GM12891 (cell line): ENCODE measurements at places on chromosomes 4 and X.

DNA sequence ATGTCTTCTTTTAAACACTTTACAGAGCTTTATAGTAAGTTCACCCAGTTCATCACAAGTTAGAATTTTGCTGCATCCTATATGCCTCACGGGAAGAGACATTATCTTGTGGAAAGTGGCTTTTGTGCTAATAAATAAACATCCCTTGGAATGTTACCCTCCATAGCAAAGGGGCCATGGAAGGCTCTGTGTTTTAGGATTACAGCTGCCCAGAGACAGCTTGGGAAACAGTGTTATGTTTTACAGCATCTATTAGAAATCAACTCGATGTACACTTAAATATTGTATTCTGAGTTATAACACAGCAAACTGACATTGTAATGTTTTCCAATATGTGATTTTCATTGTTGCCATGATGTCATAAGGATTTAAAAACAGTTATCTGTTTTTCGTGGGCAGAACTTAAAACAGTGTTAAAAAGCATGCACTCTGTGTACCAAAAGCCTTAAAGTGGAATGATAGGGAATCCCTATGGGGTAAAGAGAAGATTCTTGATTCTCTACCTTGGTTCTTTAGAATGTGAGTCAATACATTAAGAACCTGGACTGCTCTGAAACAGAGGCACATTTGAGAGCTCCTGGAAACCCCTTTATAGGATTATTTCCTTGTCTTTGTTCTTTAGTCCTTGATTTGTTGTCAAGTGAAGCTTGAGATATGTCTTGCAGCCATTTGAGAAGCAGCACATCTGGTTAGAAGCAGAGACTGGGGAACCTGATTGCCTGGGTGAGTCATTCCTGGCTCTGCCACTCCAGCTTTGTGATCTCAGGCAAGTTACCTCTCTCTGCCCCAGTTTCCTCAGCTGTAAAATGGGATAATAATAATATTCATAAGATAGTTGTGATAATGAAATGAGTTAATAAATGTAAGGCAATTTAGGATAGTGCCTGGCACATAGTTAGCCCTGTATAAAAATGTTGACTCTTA lies 41.6 kb downstream of the ARHGAP10 start:
- no peak for DNase-seq

GRCh38 chr4:37008199-37008598 lies 236.3 kb upstream of the NWD2 start:
- DNase-seq, result no peak

- DNase-seq, result no peak
Observed at GRCh38 chr4:76199664-76200211, 13.9 kb downstream of the SCARB2 start.

GRCh38 chrX:135520022-135520552 lies 373 bp upstream of the INTS6L start:
- DNase-seq, result no peak

GRCh38 chr4:128288689-128289106 lies 1.1 kb upstream of the PGRMC2 start:
- DNase-seq, result no peak

DNA sequence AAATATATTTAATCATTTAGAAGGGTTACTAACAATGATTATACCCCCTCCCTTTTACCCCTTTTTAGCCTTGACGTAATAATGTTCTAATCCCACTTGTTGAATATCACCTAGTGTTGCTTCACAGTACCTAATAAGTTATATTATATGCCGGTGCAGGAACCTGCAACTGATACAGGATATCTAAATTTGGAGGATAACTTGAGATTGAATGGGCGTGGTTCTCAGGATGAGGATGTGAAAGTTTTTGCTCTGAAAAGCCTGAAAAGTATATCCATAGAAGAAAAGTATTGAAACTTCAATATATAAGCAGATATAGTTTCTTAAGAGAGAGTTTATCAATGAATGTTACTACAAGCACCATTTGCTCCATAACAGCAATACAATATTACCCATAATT lies 59.8 kb downstream of the ZNF711 start:
- no peak for DNase-seq

DNA sequence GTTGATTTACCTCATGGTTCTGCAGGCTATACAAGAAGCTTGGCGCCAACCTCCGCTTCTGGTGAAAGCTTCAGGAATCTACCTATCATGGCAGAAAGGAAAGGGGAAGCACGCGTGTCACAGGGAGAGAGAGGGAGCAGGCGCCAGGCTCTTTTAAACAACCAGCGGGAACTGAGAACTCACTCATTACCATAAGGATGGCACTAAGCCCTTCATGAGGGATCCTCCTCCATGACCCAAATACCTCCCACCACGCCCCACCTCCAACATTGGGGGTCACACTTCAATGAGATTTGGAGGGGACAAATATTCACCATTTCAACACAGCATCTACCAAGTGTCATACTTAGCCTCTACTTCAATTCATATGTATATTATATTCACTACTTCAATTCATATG lies 18.8 kb upstream of the TBC1D8B start:
- no peak for DNase-seq

DNA sequence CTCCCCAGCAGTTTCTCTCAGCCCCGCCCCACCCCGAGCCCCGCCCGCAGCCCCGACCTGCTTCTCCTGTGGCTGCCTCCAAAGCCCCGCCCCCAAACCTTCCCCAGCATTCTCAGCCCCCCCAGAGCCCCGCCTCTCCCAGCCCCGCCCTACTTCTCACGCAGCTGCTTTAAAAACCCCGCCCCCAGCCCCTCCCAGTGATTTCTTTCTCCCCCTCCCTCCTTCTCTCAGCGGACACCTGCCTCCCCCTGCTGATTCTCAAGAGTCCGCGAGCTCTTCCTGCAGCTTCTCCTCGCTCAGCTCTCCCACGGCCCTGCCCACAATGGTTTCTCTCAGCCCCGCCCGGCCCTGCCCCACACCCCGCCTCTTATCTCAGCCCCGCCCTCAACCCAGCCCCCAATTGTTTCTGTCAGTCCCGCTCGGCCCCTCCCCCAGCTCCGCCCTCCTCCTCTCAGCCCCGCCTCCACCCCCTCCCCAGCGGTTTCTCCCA lies 636 bp upstream of the EOLA1 start:
- DNase-seq, result peak; percentile 50

GRCh38 chr4:130257271-130257670 lies 1161.3 kb downstream of the C4orf33 start:
- DNase-seq, result no peak

GRCh38 chrX:103628386-103629317 lies at the start of gene TCEAL1:
Gene TCEAL1 (plus strand): TSS chrX:103628975. CDS start chrX:103629917, 942 bp downstream.
- DNase-seq, result no peak

GRCh38 chr4:1609901-1610790 lies 74.0 kb downstream of the FAM53A start:
- DNase-seq, result no peak

- no peak for DNase-seq
Observed at GRCh38 chr4:102620697-102621497, 119.7 kb downstream of the NFKB1 start.

DNA sequence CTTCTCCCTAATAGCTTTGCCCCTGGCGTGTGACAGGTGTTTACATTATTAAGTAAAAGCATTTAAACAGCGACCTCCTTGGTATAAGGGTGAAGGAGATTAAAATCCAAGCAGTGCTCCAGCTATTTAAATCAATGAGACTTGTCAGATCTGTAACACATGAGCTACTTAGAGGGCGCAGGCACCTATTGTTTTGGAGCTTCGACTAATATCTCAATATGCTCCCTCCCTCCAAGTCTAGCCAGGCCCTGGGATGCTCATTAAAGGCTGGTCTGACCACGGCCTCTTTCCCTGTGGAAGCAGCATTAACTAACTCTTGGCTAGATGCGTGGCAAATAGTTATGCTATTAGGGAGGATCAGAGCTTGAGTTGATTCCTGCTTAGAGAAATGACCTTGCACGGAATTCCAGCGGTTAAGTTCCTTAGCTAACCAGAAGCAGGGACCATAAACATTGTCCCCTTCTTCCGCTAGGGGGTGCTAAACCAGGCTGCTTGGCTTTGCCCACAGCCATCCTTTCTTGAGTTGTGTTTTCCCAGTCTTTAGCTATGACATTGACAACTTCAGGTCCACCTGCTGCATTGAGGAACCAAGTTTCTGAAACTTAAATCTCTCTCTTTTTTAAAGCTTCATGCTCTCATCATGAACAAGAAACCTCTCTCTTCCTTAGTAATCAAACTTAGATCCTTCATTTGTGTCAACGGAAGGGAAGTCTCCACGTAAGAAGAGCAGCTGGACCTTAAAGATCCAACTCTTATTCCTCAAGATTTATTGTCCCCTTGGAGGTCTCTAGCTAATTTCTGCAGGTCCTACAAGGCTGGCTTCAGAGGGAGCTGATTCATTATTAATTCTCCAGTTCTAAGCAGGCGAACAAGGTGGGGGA lies 80.7 kb upstream of the IGFBP7 start:
- peak; percentile 20 for DNase-seq

- no peak for DNase-seq
Observed at GRCh38 chr4:94238160-94238559, 30.5 kb downstream of the SMARCAD1 start.

GRCh38 chrX:150880808-150881165 lies 17.7 kb downstream of the CD99L2 start:
- DNase-seq, result no peak

- no peak for DNase-seq
Observed at GRCh38 chrX:6363188-6363587, 134.5 kb upstream of the NLGN4X start.

- DNase-seq, result no peak
Observed at GRCh38 chr4:11628093-11628725, 199.5 kb upstream of the HS3ST1 start.

GRCh38 chr4:148735432-148736155 lies 293.4 kb upstream of the NR3C2 start:
- no peak for DNase-seq

DNA sequence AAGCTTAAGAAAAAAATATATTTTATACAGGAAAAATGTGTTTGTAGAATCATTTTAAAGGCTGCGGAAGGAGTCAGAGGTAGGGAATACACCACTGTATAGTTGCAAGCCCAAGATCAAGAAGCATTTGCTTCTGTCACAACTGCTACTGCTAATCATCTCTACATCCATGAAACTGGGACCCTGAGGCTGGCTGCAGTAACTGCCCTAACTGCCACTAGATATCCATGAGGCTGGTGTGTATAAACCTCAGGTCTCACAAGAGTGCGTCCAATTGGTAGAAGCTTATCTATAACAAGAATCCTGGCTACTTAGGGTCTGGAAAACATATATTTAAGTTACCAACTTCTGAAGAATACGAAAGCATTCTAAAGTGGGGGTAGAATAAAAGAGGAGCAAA lies 69.1 kb downstream of the RXFP1 start:
- no peak for DNase-seq

GRCh38 chr4:48752726-48753125 lies 27.4 kb downstream of the FRYL start:
- DNase-seq, result no peak

- DNase-seq, result no peak
Observed at GRCh38 chrX:39895218-39896110, 202.3 kb downstream of the BCOR start.

GRCh38 chr4:81214144-81214880 lies 710 bp downstream of the PRKG2 start:
- no peak for DNase-seq

DNA sequence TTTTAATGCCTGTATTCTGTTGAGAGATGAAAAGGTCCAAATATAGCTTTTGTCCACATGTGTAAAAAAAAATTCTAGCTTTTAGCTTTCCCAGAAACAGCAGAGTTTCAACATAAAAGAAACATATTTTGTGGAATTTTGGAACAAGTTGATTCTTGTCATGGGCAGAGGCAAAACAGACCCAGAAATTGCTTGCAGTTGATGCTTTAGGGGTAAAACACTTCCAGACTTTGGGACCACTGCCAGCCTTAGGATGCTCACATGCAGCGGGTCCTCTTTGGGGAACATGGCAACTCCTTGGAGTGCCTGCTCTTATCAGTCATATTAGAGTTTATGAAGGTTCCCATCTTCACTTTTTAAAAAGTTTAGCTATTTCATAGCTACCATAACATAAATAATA lies 30.4 kb downstream of the DCLK2 start:
- DNase-seq, result no peak

DNA sequence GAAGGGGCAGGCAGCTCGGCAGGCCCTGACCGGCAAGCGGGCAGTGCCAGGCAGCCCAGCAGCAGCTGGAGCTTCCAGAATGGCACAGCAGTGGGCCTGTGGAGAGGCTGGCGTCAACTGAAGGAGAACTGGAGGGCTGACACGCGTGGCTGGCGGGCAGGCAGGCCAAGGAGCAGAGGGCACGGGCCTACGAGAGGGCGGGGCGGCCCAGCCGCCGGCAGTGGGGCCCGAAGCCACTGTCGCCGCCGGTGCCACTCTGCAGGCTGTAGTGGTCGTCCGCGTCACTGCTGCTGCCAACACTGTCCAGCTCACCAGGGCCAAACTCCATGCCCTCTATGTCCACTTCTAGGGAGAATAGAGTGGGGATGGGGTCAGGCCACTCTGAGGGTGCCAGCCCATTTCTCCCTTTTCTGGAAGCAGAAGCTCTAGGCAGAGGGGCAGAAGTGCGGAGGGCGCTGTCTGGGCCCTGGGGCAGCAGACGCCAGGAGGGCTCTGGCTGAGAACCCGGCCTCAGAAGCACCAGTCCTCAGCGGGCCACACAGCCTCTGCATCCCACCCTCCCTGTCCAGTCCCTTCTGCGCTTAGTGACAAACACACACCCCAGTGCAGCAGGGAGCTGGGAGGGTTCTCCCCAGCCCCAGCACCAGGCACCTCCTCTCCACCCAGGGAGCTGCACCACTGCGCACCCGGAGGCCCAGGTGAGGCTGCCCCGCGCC lies 8.6 kb upstream of the HAUS3 start:
- DNase-seq, result peak; percentile 9

- no peak for DNase-seq
Observed at GRCh38 chr4:79148369-79148768, 177.5 kb downstream of the NAA11 start.

DNA sequence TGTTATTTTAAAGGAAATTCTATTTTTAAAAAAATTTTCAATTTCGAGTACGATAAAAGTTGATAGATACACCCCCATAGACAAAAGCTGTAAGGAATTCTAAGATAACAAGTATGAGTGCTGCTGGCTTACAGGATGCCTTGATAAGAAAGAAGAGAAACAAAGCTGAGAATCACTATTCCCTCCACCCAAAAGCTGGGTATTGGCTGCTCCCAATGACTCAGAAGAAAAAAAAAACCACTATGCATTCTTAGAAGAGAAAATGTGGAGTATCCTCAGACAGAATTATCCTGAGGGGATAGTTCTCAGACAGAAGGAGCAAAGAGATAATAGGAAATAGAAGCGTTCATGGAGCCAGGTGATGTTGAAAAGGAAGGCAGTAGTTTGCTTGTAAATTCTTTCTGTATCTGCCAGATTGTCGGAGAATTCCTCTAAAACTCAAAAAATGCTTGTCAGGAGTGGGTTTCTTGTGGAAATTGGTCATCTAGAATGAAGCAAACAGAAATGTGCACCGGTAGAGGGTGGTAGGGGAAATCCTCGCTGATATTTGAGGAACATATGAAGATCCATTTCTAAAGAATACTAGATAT lies 217.5 kb upstream of the ADAMTS3 start:
- DNase-seq, result no peak

GRCh38 chr4:152168987-152169616 lies 366.8 kb downstream of the FBXW7 start:
- DNase-seq, result no peak

- DNase-seq, result no peak
Observed at GRCh38 chrX:10538831-10539230, 81.6 kb downstream of the MID1 start.
